ENCODE measurements at places on chromosomes 1 and 21.

DNA sequence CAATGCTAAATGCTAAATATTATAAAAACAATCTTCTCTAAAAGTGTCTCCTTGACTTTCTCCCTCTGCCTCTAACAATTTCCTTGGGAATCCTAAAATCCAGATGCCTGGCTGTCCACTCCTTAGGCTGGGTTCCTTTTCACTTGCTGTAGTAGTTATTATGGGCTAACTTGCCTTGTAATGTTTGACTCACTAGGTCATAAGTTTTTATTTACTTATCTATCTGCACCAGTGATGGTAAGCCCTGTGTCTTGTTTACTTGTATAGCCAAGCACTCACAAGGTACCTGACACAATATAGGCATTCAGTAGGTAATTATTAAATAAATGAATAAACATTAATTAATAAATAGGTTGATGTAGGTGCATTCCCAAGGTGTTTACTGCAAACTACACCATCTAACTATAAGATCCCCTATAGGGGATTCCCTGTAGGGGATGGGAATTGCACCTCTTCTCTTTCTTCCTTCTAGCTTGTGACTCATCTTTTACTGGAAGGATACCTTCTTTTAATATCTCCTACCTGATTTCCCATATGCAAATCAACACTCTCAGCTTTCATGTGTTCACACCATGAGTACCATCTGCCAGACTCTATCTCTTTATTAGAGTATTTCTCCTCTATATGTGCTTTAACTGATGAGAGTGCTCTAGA, 14.7 kb upstream of the CHIA start:
- no peak for DNase-seq

DNA sequence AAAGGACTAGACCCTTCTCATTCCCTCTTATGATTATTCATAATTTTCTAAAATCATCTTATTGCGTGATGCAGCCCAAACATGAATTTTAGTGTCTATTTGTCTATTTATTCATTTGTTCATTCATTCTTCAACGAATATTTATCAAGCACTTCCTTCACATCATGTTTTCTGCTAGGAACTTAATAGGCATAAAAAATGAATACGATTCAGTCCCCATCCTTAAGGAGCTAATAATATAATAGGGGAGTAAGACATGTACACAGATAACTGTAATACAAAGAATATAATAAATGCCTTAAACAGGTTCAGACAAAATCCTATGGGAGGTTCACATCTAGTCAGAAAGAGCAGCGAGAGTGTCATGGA, 20.2 kb downstream of the BCL9 start:
- DNase-seq: no peak

DNA sequence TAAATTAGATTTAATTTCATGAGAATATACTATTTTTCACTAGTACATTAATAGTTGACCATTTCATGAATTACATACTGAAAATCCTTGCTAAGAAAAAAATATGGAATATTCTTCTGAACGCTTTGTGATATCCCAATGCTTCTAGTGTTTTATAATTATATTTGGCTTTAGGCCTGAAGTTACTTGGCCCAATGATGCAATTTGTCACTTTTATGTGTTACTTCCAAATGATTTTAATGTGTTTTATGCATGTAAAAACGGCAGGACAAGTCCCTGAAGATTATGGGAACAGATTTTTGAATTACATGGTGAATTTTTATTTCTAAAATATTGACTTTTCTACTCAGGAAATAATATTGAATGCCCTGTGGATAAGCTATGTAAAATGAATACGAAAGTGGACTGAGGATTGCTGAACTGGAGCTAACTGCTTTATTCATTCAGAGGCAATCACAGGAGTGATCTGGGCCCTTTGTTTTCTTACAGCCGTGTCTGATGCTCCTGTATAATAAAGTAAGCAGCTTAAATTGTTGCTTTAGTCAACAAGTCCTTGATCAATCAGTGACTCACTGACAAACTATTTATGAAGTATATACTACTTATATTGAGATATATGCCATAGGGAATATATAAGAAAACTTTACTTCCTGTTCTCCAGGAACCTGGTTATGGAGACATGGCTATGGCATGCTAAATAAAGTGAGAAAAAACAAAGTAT, 543.0 kb upstream of the RGS18 start:
- DNase-seq: no peak

- no peak for DNase-seq
These were observed 18.9 kb upstream of the SSX2IP start for GRCh38 chr1:84709131-84709530.

GRCh38 chr1:183685112-183685713, 32.1 kb upstream of the APOBEC4 start:
- no peak for DNase-seq

DNA sequence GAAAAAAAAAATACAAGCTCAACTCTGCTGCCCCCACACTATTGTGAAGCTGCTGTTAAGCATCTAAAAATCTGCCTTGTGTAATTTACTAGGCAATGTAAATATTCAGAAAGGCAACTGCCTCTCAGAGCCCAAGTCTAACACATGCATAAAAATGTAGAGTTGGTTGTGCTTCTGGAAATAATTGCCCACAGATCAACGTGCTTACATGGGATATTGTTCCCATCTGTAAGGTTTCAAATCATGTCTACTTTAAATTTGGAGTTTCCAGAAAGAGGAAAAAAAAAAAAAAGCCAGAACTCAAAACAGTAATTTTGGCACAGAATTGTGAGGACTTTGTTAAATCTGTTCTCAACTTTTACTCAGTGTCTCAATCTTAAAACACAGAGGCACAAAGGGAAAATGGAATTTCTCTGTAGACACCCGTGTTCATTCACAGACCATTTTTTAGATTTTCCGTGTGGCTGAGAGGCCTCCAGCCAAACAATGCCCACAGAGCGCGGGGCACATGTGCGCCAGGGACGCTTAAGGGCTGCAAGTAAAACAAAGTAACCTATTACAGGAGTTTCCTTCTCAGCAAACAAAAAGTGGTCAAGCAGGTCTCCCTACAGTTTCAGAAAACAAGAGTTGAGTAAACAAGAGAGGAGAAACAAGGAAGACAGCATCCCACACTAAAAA, 115.5 kb downstream of the RERE start:
- no peak for DNase-seq

GRCh38 chr1:211530102-211530501, 38.1 kb upstream of the RD3 start:
- DNase-seq: no peak

DNA sequence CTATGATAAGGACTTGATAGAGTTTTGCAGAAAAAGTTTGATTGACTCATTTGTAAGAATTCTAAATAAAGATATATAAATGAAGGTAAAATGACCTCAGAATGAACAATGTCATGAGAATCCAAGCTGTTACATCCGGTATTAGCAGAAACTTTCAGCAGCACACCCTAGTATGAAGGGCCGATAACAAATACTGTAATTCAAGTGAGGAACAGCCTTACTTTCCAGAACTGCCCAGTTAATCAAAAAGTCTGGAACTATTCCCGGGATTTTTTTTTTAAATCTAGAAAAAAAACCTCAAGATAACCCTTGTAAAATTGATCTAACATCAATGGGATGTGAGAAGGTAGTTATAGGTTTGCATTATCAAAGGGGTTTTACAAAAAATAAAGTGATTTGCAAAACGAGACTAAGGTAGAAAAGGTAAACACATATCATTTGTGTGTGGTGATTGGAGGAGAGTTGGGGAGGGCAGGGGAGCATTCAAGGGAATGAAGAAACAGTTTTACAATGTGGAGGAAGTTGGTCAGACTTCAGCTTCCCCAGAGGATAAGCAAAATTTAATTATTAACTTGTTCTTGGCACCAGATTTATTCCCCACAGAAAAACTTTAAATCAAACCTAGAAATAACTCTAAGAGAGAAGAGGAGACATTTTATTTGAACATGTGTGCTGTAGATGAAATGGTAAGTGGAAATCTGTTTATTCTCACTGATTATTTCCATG, 75.9 kb upstream of the VCAM1 start:
- DNase-seq: no peak

GRCh38 chr1:153232553-153232952, 15.2 kb downstream of the PRR9 start:
- DNase-seq: no peak

DNA sequence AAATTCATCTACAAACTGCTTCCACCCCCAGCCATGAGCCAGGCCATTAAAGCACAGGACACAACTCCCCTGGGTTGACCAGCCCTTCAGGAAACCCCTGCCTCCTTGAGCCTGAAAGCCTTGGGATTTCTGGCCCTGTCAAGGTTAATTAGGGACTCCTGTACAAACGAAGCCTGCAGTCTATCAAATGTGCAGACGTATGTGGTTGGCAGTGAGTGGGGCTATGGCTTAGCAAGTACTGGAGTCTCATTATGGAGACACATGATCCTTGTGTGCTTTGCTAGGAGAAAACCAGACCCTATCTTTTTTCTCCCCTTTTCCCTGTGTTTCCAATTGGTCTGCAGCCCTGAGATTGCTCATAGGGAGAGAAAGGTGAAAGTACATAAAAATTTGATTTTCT, 588.3 kb upstream of the USP24 start:
- DNase-seq: no peak

DNA sequence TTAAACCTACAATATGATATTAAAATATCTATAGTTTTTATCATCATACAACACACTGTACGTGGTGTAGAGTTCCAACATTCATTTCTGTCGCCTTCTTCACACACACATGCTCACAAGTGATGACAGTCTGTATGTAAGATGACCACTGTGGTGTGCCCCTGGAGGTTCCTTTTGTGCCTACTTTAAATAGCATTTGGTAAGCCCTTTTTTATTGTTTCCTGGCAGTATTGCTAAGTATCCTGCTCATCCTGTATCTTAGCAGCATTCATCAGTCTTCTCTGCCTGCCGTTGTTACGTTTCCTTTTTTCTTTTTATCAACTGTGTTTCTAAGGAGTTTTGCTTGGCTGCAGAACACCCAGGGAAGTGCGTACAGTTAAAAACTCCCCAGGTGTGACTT, 231.4 kb downstream of the CHRM3 start:
- no peak for DNase-seq

- no peak for DNase-seq
These were observed 187.3 kb downstream of the VAV3 start for GRCh38 chr1:107777664-107778047.

DNA sequence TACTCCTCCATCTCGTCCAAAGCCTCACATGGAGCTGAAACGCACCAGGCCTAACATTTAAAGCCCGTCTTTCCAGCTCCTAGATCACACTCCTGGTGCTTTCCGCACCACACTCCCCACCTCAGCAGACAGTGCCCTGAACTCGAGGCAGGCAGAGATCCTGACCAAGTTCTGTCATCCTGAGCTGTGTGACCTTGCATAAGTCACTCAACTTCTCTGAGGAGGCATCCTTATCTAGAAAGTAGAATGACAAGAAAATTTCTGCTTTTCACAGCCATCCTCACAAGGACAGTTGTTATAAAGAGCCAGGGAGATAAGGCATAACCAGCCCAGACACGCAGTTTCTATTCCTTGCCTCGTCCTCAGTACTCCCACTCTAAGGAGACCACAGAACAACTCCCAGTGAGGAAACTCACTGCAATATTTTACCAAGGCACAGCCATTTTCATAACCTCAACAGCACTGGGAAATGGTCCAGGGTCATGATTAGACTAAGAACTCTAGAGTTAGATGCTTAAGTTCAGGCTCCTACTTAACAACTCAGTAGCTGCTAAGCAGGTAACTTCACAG, 3.1 kb downstream of the LRP8 start:
- DNase-seq: no peak

DNA sequence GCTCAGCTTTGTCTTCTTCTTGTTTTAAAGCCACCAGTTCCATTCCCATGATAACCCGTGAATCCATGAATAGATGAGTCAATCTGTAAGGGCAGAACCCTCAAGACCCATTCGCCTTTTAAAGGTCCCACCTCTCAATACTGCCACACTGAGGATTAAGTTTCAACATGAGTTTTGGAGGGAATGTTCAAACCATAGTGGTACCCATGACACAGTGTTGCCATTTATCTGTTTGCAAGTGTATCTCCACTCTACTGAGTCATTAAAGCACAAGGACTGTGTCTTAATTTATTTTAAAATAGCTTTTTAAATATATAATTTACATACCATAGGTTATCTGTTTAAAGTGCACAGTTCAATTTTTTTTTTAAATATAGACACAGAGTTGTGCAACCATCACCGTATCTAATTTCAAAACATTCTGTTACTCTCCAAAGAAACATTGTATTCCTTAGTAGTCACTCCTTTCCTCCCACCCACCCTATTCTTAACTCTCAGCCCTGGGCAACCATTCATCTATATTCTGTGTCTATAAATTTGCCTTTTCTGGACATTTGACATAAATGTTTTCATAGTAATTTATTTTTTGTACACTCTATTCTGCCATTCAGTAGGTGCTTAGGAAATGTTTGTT, 4.8 kb upstream of the IL24 start:
- DNase-seq: no peak

- DNase-seq: no peak
These were observed 81.9 kb upstream of the HAO2 start for GRCh38 chr1:119286587-119287181.

DNA sequence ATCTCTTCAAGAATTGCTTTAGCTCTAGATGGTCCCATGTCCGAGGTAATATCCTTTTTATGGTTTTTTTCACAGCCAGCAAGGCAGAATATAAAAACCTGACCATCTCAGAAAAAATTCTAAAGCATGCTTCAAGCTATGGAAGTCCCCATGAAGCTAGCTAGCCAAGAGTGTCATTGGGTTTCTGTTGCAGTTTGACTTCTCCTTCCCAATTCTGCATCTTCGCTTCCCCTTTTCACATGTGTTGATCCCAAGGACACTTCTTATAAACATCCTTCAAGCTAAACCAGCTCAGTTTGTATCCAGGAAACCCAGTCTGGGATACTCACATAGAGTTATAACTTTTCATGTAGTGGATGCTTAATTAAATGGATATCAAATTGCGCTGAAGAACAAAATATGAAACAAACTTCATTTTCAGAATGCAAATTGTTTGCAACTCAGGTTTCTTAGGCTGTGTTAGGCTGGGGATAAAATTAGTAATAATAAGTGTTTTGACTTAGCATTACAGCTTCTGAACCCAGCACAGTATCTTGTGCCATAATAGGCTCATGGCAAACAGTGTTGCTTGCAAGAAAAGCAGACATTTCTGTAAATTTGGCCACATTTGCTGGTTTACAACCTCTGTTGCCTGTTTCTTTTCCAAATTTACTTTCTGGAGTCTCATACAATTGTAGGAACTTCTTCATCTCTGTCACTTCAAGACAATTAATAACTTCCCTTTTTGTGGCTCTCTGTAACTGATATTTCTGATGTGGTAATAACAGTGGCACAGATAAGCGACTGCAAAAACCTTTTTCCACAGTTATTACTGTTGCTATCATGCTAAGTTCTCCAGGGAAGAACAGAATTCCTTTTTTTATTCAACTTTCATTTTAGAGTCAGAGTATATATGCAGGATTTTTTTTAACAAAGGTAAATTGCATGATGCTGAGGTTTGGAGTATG, 53.2 kb downstream of the NCAM2 start:
- no peak for DNase-seq

Measured in brain pericyte (primary cell).